Activated CD4-positive, alpha-beta T cell treated with anti-CD3 and anti-CD28 coated beads, Interleukin-2, amount 50 U/mL, for 24 hours (primary cell): ENCODE measurements at places on chromosomes 7 and 10.
A peak's percentile ranks its signal among the peaks of the same experiment; 100 is the strongest.

DNA sequence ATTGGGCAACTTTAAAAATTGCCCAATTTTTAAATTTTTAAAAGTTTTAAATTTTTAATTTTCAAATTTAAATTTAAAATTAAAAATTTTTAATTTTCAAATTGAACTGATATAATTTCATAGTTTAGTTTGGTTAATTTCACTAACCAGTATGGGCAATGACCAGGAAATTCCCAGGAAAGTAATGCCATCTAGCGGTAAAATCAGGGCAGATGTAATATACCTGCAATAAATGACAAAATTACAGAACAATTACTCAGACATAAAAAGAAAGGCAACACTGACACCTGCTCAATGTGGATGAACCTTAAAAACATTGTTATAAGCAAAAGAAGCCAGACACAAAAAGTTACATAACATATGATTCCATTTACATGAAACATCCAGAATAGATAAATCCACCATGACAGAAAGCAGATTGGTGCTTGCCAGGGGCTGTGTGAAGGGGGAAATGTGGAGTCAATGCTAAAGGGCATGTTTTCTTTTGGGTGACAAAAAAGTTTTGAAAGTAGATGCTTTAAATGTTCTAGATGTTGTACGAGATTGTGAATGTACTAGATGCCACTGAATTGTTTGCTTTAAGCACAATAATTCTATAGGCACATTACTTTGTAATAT lies 28.6 kb upstream of the SLC16A12 start:
- DNase-seq, result peak; percentile 28

GRCh38 chr7:157228864-157229422 lies 90.2 kb downstream of the UBE3C start:
- no peak for DNase-seq

DNA sequence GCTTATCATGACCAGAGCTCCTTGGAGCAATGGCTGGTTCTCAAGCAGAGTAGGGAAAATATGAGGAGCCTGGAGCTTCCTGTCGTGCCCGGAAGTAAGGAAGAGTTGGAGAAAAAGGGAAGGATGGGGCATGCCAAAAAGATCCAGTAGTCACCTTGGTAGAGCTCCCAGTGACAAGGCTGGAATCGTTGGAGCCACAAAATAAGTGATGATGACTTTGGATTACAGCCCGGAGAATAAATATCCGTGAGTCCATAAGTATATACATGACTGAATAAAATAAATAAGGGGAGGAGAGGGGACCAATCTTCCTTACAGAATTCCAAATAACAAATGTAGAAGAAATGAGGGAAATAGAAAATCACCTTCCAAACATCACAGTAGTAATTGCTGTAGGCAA lies 29.3 kb downstream of the LMTK2 start:
- DNase-seq, result no peak

- no peak for DNase-seq
Measured at GRCh38 chr10:31771331-31771831, 157.2 kb downstream of the ARHGAP12 start.

DNA sequence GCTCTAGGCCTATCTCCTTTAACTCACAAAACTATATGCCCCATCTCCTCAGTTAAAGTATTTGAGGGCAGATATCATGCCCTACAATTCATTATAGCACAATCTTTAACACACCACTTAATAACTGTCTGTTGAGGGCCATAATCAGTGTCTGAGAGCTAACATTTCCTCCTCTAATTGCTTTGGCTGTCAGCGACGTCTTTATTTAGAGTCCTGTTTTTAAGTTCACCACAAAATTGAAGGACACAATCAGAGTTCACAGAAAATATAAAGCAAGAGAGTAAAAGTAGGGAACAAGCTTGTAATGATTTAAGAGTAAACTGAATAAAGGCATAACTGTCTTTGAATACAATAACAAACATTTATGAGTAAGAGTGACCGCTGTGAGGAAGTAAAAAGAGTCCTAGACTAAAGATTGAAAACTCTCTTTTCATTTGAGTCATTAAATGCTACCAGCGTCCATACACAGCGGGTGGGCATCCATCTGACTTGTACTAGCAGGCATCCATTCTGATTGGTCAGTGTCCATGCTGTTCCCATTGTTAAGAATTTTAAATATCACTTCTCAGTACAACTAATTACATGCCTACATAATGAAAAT lies 38.4 kb upstream of the ABCB4 start:
- no peak for DNase-seq

DNA sequence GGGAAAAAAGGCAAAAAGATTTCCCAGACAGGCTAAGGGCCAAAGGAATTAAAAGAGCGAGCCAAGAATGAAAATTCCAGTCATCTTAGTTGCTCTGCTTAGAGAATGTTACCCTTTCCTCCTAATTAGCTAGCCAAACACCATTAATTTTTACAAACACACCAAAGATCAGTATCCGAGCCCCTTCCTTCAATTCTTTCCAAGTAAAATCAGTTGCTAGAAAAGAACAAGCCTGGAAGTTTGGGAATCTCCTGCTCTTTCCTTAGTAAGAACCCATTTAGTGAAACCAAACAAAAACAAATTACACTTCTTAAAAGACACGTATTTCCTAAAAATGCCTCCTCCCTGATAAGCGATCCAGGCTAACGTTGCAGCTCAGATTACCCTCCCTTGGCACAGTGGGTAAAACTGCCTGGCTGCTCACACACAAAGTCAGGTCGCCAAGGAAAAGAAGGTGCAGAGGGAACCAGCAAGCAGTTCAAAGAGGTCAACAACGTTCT lies 57.1 kb upstream of the ABLIM1 start:
- no peak for DNase-seq

DNA sequence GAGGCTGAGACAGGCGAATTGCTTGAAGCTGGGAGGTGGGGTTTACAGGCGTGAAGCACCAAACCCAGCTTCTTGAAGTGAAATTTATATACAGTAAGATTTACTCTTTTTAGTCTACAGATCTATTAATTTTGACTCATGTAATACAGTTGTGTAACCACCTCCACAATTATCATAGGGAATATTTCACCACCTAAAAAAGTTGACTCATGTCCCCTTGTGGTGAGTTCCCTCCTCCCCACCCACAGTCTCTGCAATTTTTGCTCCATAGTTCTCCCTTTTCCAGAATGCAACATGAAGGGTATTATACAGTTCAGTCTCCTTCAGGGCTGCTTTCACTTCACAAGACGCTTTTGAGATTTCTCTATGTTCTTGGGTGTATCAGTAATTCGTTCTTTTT lies 156.8 kb downstream of the FAM107B start:
- DNase-seq, result no peak

GRCh38 chr7:142174441-142174840 lies 62.9 kb downstream of the MGAM2 start:
- no peak for DNase-seq

- DNase-seq, result no peak
Measured at GRCh38 chr7:44607141-44608068, 978 bp downstream of the OGDH start.

DNA sequence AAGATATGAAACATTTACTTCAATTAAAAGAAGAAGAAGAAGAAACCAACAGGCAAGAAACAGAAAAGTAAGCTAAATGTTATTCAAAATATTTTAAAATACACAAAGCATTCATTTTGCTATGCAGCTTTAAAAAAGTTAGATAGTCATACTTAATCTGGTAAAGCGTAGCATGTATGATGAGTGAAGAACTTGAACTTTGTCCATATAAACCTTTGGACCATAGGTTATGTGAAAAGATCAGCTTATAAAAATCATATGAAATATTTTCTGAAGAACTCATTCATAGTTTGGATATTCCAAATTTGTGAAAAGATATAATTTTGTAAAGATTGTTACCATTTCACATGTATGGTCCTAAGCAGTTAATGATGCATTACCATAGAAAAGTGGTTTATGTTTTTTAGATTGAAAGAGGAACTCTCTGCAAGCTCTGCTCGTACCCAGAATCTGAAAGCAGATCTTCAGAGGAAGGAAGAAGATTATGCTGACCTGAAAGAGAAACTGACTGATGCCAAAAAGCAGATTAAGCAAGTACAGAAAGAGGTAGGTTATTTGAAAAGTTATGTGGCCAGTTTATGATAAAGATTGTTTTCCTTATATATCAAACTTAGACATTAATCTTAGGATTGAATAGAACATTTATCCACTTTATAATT lies 37.3 kb downstream of the KIF20B start:
- DNase-seq, result no peak
